ENCODE measurements at places on chromosomes 3 and 15.

GRCh38 chr15:99365242-99365641, 114.0 kb downstream of the LRRC28 start:
- DNase-seq: no peak

GRCh38 chr3:36680952-36681351, 83.4 kb downstream of the DCLK3 start:
- no peak for DNase-seq

DNA sequence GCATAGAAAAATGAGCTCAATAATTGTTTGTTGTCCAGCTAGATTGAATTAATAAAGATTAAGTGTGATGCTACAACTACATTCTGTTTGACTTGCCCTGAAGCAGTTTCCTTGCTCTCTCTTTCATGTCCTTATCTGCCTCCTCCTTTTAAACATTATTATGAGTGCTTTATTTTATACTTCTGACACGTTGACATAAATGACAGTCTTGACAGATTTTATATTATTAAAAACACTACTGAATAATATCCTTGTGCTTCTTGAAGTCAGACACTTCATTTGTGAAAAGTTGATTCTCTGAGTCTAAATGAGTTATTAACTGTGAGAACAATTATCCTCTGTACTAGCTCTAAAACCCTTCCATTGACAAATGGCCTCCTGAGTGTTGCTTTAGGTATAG, 58.2 kb downstream of the PLCL2 start:
- DNase-seq: no peak

DNA sequence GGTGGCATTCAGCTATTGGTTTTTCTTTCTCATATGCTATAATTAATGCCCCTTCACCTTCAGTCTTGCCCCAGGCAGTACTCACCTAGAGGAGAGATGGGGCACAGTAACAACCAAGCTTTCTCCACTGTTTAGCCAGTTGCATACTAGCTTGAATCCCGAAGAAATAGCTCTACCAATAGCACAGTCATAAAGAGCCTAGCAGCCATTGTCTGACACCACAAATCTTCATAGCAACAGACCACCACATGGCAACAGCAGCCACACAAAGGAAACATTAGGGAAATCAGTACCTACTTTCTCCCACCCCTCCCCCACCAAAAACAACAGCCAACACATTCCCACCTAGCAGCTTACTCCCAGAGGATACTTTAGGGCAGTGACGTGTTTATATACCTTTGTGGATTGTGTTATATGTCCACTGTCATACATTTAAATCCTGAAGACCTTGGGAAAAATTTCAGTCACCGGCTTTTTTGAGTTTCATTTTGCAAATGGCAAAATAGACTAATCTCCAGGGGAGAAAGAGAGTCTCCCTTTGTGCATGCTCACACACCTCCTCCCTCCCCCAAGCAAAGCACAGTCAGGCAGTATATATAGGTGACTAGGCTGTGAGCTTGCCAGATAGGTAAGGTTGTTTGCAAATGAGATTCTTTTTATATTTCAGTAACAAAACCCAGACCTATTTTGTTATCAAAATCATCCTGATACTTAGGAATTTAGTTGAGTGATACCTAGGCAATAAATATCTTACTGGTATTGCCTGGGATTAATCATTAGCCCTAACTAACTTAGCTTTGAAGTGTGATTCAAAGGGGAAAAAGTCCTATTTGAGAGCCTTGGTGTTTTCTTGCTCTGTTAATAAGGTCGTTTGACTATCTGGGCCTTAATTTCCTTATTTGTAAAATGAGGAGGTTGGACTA, 140.6 kb downstream of the RBPMS2 start:
- no peak for DNase-seq

All from esophagus squamous epithelium (tissue), 5 donors.